Activated naive CD8-positive, alpha-beta T cell treated with anti-CD3 and anti-CD28 coated beads for 36 hours (primary cell): ENCODE measurements at places on chromosomes 4 and X.

GRCh38 chr4:121938282-121939092 is 13.4 kb downstream of the TRPC3 start:
- DNase-seq = no peak

- no peak for DNase-seq
Measured at GRCh38 chr4:180557348-180557747, 1685.9 kb upstream of the TENM3 start.

DNA sequence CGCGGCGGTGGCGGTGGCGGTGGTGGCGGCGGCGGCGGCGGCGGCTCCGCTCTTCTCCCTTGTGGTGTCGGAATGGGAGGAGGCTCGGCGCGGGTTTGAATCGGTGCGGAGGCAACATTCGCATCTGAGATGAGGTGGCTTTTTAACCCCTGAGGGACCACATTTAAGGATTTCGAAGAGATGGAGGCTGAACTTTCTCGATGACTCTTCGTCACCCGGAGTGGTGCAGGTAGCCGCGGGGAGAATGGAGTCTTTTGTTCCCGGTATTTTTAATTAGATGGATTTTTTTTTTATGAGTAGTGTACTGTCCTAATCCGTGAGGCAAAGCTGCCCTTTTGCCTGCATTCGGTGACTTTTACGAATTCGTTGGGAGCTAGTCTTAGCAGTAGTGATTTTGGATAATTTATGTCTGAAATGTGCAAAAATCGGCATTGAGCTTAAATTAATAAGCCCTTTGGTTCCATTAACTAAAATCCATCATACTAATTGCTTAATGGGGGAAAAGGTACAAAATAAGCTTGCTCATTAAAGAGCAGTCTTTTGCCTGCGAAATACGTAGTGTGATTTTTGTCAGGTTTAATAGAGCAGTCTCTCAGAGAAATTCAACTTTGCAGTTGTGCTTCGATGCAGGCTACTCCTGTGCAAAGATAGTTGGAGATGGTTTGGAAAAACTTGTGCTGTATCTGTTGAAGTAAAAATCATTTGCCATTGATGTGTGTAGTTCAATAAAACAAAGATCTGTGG is 206.2 kb downstream of the TENM3 start:
- no peak for DNase-seq

DNA sequence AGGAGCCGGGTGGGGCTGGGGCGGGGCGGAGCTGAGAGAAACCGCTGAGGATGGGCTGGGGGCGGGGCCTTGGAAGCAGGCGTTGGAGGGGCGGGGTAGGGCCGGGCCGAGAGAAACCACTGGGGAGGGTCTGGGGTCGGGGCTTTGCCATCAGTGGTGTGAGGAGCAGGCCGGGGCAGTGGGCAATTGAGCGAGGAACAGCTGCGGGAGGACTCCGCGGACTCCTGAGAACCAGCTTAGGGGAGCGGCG is 1.3 kb upstream of the EOLA2 start:
- no peak for DNase-seq

- no peak for DNase-seq
Measured at GRCh38 chr4:95027905-95028618, 270.3 kb downstream of the BMPR1B start.

GRCh38 chrX:16188687-16189086 is 21.4 kb downstream of the MAGEB17 start:
- no peak for DNase-seq

GRCh38 chr4:95798727-95799126 is 41.2 kb upstream of the PDHA2 start:
- no peak for DNase-seq

DNA sequence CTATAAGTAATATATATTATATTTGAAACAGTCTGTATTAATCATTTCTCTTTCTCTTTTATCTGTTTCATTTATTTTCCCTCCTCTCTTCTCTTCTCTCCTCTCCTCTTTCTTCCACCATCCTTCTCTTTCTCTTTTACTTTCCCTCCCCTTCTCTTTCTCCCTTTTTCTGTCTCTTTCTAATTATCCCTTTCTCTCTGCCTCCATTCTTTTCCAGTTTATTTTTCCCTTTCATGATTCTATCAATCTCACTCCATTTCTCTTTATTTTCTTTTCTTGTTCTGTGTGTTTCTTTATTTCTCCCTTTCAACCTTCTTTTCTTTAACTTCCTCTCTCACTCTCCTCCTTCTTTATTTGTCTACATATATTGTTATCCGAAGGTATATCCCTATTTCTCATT is 399.8 kb upstream of the POU3F4 start:
- DNase-seq = no peak

DNA sequence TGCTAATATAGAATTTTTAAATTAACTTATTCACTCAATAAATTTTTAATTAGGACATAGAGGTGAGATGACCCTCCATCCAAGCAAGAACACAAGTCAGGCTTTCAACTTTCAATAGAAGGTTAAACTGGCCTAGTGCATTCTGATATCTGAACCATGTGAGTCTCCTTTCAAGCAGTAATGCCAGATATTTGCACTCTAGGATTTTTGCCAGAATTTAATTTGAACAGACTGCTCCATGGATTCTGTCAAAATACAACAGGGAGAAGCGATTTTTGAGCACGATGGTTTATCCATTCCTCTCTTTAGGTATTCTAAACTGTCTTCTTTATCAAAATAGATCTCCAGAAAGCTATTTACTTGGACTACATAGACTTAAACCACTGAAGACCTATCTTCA is 72.0 kb upstream of the DCLK2 start:
- no peak for DNase-seq

DNA sequence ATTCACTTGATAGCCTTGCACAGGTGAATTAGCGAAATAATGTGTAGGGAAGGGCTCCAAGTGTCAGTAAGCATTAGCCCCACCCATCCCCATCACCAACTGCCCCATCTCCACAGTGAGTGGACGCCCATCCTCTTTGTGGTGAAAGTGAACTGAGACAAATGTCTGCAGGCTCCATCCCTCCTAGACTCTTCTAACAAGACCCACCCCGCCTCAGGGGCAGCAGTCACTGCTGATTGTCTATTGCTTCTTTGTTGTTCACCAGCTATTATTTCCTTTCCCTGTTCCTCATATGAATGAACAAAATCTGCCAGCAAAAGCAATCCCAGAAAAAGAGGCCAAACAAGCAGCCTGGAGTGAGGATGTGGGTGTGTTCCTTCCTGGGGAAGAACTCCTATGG is 96.4 kb downstream of the LDB2 start:
- no peak for DNase-seq

- no peak for DNase-seq
Measured at GRCh38 chr4:187972135-187972534, 23.4 kb upstream of the ZFP42 start.
